Fibroblast of upper back skin (primary cell): ENCODE measurements at places on chromosomes 3 and 15.

GRCh38 chr3:175070946-175071345, 211.8 kb downstream of the NAALADL2 start:
- DNase-seq, result no peak

DNA sequence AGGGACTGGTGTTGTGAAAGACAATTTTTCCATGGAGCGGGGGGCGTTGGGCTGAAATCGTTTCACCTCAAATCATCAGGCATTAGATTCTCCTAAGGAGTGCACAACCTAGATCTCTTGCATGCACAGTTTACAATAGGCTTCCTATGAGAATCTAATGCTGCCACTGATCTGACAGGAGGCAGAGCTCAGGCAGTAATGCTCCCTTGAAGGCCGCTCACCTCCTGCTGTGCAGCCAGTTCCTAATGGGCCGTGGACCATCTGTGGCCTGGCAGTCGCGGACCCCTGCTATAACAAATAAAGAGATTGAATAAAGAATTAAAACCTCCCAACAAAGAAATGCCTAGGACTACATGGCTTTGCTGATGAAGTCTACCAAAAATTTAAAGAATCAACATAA, 25.3 kb upstream of the ANKRD28 start:
- DNase-seq, result no peak

GRCh38 chr3:189272500-189273119, 100.8 kb downstream of the TPRG1 start:
- peak; percentile 32 for DNase-seq

DNA sequence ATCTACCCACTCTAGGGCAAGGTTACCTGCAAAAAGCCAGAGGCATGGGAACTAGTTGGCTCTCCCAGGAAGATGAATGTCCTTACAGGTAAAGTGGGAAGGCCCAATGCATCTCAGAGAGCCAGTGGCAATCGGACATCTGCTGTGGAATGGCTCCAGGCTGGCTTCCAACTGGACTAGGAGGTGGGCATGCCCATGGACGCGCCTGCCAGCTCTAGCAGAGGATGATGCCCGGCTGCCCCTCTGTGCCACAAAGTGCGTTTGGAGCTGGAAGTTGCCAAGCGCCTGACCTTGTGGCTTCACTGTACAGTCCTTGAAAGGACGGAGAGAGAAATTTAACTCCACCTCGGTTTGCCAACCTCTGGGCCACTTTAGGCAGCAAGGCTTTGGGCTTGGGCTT, 84.4 kb downstream of the NR2F2 start:
- no peak for DNase-seq

- DNase-seq, result no peak
Measured at GRCh38 chr3:58899953-58900298, 149.9 kb downstream of the CFAP20DC start.

GRCh38 chr3:144622845-144623244, 651.2 kb downstream of the DIPK2A start:
- no peak for DNase-seq
